NCI-H2227 treated with DMSO at 0.1 percent for 48 hours (cell line): ENCODE measurements at places on chromosomes 2 and 18.

- no peak for DNase-seq
Observed at GRCh38 chr2:98240786-98241398, 105.4 kb upstream of the CNGA3 start.

GRCh38 chr18:22789600-22789999 lies 143.5 kb upstream of the RBBP8 start:
- DNase-seq = no peak

DNA sequence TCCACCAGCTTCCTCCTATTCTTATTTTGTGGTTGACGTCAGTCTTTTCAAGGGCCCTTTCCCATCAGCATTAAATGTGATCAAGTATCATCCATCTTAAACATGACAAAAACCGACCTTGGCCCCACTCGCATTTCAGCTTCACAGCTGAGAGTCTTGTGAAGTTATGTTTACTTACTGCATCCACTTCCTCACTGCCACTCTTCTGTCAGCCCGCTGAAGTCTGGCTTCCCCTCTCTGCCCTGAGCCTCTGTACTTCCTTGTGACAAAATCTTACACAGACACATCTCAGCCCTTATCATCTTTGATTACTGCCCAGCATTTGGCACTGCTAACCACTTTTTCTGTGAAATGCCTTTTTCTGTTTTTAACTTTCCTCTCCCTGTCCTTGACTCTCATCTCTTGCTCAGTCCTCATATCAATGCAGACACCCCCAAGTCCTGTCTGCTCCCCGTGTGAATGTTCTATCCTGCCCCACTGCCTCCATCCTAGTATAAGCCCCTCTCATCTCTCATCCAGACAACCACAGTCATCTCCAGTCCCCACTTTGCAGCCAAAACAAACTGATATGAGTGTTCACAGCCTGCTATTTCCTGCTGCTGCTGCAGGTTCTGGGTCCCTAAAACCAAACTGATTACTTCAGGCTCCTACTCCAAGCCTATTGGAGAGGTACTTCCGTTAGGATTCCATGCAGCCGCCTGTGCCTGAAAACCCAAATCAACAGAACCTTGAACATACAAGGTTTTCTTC lies 31.4 kb downstream of the FOSL2 start:
- no peak for DNase-seq

- DNase-seq = no peak
Observed at GRCh38 chr2:200595913-200596312, 10.1 kb downstream of the AOX1 start.

DNA sequence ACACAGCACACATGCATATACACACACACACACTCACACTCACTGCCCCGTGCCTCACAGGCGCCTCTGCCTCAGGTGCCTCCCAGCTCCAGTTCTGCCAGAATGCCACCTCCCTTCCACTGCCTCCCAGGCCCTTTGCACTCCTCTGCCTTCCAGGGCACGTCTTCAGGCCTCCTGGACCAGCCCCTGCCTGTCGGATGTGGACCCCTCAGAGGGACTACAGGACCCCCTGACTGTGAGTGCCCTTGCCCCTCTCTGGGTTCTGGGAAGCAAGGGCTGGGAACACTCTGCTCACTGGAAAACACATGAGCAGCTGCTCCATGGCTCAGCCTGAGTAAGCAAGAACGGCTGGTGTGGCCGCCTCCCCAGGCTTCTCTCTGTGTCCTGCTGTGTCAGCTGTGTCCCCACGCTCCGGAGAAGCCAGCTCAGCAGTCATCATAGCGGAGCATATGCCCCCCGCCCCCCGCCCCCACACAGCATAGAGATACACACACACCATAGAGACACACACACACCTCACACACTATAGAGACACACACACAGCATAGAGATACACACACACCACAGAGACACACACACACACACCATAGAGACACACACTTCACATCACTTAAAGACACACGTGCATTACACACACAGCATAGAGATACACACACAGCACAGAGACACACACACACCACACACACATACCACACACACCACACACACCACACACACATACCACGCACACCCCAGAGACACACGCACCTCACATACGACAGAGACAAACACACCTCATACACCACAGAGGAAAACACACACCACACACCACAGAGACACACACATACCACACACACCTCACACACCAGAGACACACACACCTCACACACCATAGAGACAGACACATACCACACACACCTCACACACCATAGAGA lies 271.3 kb downstream of the CYRIA start:
- DNase-seq = peak; percentile 31

DNA sequence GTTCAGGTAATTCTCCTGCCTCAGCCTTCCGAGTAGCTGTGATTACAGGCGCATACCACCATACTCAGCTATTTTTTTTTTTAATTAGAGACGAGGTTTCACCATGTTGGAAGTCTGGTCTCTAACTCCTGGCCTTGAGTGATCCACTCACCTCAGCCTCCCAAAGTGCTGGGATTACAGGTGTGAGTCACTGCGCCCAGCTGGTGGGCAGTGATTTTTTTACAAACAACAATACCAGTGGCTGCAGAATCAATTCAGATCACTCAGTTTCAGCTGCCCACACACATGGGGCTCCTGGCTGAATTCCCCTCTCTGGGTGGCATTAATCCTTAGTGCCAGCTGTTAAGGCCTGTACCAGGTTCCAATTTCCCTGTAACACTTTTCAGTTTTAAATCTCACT lies 13.3 kb upstream of the CYRIA start:
- DNase-seq = no peak

- DNase-seq = no peak
Observed at GRCh38 chr2:223418131-223418530, 184.0 kb downstream of the SCG2 start.

DNA sequence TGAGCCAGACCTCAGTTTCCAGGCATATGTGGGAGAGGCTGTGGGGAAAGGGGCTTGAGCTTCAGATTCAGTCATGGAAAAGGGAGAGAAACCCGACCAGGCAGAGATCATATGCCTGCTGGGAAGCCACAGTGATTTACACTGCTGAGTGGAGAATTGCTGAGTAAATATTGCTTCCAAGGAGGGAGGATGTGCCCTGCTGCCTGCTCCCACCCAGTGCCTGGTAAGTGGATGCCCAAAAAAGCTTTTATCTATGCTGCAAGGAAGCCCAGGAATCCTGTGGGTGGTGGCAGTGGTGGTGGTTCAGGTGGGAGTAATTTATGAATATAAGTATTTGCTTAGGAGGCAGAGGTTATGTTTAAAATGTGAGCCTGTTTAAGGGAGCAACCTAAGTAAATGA lies 39.5 kb downstream of the INO80C start:
- peak; percentile 4 for DNase-seq

GRCh38 chr2:20465716-20466394 lies 19.0 kb downstream of the RHOB start:
- DNase-seq = no peak
